Motor neuron (in vitro differentiated cells): ENCODE measurements at places on chromosomes 4 and X. TPM values are rescaled to one million over a fixed set of nuclear protein-coding genes. Genes with fewer than 3 reads are reported as not detected.

COX7B2 gene
- not detected in 2 replicates for total RNA-seq

GRCh38 chr4:92305148-92305877 is 1.5 kb downstream of the GRID2 start:
- peak; percentile 94 for ATAC-seq

DNA sequence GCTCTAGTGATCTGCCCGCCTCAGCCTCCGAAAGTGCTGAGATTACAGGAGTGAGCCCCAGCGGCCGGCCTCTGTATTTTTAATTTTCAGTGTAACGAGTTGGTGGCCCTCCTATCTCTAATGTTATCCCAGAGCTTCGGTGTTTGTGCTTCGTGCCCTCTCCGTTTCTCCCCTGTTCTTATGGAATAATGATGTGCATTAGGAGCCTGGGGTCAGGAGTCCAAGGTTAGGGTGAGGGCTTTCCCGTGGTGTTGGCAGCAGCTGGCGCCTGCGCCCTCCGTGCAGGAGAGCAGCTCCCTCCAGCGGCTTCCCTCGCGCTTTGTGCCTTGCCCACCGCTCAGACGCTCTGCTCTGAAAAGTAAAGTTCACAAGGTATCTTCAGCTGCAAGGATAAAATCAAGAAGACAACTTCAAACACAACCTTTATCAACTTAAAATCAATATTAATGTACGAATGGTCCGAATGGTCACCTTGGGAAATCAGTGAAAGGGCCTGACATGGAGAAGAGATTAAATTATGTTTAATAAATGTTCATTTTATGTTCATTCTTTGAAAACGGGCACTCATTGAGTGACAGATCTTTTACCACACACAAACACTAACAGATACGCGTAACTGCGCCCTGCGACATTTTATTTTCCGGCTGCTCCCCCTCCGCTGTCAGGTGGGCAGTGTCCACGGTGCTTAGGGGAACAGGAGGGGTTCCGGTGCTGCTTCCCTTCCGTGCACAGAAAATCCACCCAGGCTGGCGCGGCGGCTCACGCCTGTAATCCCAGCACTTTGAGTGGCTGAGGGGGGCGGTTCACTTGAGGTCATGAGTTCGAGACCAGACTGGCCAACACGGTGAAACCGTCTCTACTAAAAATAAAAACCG is 62.4 kb downstream of the TRAPPC11 start:
- ATAC-seq, result no peak

DNA sequence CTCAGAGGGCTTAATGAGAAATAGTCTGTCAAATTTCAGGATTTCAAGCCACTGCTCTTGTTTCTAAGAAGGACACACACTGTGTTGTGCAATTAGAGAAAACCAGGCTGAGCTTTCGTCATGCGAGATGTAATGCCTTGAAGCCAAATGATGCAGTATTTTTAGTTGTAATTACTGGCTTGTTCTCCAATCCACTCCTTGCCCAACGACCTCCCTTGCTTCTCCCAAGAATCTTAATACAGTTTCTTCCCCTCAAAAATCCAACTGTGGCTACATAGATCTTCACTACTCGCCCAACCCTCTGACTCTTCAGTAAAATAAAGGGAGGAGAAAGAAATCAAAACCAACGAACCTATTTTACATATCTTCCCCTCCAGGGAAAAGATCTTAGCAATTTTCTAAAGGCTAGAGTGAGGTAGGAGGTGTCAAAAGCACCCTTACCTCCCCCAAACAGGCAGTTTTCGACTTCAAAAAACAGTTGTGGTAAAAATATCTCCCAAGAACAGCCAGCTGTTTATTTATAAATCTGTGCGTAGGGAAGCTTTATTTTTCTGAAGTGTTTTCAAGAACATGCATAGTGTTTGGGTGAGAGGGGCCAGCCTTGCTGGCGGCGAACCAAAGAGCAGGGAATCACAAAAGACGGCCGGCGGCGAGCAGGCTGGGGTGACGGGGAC is 68.7 kb downstream of the MGST2 start:
- ATAC-seq, result no peak

GRCh38 chrX:16312761-16313623 is 145.7 kb downstream of the MAGEB17 start:
- no peak for ATAC-seq

- ATAC-seq, result peak; percentile 69
Measured at GRCh38 chr4:120526033-120526432, 396.5 kb downstream of the PRDM5 start.

- no peak for ATAC-seq
Measured at GRCh38 chr4:166493924-166494345, 620.9 kb downstream of the TLL1 start.

ATG4A gene
- total RNA-seq, result 11.4 and 13.1 TPM in 2 replicates

DNA sequence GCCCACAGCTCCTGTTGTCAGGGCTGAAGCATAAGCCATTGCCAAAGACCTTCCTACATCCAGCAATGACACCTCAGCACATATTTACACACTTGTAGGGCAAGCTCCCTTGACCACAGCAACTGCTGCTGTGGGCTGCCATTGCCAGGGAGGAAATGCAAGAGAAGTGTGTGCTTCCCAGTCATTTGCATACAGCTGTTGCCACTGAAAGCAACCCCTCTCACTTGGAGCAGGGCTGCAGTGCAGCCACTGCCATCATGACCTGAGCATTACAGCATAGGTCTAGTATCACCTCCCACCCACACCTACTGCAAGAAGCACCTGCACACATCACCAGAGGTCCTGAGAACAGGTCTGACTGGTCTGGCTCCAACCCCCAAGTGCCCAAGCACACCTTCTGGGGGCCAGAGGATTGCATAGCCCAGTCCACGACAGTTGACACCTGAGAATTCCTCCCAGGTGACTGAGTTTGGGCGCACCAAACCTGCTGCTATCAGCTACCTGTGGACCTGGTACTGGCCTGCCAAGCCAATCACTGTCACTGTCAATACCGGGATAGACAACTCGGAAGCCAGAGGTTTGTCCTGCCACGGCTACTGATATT is 636.5 kb upstream of the SLIT2 start:
- ATAC-seq, result no peak

- ATAC-seq, result no peak
Measured at GRCh38 chr4:36256398-36256891, 12.1 kb upstream of the ARAP2 start.

DNA sequence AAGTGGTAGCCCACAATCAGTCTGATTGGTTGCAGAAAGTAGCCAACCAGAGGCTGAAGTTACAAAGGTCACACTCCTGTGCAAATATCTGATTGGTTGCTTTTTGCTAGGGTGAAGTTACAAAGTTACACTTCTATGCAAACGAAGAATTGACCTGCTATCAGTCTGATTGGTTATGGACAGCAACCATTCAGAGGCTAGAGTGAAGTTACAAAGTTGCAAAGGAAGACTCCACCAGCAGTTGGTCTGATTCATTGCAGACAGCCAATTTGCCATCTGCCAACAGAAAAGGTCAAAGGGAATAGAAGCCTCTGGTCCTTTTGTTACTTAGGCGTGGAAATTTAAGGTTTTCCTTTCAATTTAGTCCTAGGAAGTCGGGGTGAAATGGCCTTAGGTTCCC is 377.7 kb downstream of the PRDM5 start:
- ATAC-seq, result no peak

GRCh38 chrX:118751950-118752783 is 24.8 kb downstream of the IL13RA1 start:
- ATAC-seq, result no peak

DNA sequence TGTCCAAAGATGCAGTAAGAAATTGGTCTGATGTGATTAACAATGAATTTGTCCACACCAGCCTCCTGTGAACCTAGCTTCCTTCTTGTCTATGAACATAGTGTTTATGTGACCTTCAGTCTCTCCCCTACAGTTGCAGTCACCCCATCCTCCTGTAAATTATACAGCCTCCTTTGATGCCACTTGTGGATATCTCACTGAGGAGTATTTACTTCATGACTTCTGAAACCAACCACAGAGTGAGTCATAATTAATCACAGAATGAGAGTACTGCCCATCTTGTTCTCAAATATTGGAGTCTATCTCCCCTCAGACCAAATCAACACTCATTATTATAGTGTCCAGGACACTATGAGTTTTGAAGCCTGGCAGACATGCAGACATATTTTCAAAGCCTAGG is 27.3 kb upstream of the XAGE2 start:
- no peak for ATAC-seq

DNA sequence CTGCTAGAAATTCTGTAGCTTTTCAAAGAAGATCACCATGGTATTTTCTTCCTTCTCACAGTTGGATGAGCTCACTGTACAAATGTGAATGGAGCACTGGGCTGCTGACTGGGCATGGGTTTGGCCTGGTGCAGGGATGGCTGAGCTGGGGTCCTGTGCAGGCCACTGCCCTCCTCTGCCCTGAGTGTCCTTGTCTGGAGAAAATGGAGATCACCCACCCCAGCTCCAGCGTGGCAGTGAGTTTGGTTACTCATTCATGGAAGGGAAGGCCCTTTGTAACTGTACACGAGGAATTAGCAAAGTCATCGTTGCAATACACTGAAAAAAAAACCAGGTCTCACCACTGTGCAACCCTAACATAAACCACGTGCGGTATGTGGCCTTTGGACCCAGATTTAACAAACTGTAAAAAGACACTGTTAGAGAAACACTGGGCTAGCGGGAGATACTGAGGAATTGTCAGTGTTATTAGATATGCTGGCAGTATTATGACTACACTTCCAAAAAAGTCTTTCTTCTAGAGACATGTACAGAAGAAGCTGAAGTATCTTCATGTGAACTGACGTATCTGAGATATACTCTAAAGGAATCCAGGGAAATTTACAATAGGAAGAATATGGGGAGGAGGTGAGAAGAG is 16.1 kb upstream of the TBC1D14 start:
- peak; percentile 46 for ATAC-seq

- ATAC-seq, result no peak
Measured at GRCh38 chr4:37440501-37440900, 196.0 kb downstream of the NWD2 start.

- no peak for ATAC-seq
Measured at GRCh38 chr4:38650133-38650532, 13.9 kb upstream of the KLF3 start.

- ATAC-seq, result no peak
Measured at GRCh38 chrX:135315864-135316263, 6.6 kb downstream of the ETDC start.

DNA sequence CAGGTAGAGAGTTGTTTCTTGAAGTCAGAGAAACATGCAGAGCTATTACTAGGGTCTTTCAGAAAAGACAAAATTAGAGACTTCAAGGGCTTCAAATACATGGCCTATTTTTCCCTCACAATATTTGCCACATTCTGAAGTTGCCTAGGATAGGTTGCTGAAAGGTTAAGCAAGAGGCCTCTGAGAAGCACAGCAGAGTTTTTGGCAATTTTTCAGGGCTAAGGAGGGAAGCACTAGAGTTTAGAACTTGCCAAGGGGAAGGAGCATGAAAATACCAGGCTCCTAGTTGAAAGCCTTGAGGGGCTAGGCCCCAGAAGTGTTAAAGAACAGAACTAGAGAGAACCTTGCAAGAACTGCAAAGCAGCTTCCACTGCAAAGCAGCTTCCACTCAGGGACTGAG is 86.4 kb downstream of the ANAPC10 start:
- ATAC-seq, result no peak

MAOB gene
- total RNA-seq, result 0.36 and 0.37 TPM in 2 replicates

SPON2 gene
- 4.9 and 5.7 TPM in 2 replicates for total RNA-seq

DNA sequence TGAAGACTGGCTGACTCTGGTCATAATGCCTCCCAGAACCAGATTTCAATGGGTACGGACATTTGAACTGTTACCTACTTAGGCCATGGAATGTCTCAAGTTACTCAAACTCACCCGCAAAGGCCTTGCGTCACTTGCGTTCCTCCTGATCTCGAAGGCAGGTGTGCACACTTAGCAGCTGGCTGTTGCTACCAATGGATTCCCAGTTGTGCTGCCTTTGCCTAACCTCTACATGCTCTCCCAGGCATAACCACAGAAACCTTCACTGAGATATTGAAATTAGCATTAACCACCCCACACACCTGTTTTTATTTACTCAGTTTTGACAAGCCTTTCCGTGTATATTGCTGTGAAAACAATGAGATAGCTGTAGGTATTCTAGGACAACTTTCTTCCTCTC is 2.8 kb downstream of the ERVMER34-1 start:
- ATAC-seq, result no peak

DNA sequence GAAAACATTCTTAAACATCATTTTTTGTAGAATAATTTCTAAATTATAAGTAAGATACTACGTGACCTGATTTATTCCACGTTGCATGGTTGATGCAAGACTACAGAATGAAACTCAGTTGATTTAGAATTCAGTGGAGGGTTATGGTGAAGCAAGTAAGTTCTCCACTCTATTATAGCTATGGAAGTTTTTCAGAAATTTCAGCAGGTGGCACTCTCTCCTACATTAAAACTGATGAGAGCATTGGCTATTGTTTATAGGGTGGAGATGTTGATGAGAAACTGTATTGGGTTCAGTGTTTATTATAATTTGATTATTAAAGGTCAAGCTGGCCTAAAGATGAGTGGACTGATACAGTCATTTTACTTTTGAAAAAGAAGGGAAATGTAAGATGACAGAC is 88.0 kb downstream of the FNIP2 start:
- ATAC-seq, result peak; percentile 67

DNA sequence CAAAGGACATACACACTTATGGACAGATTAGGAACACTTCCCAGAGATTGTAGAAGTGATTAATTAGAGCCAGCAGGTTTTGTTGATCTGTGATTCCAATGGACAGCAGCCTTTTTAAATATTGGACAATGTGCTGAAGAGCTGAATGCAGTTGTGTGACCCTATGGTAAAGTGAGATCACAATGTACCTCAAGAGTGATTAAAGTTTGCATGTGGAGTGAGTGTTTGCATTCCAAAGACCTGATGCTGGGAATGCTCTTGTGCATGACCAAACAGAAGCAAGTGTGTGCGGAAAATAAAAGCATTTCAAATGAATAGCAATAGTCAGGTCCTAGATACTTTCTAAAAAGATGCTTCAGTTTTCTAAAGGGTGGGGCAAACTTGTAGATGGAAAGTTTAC is 154.1 kb downstream of the BANK1 start:
- peak; percentile 48 for ATAC-seq

DNA sequence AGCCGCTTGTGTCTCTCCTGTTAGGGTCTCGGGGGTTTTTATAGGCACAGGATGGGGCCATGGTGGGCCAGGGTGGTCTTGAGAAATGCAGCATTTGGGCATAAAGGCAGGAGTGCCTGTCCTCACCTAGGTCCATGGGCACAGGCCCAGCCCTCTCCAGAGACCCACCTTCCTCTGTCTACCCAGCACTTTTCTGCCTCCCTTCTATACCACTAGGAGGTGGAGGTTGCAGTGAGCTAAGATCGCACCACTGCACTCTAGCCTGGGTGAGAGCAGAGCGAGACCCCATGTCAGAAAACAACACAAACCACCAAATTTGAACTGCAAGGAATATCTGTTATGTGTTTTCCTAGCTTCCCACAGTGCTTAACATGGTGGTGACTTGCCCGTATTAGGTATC is 38.0 kb downstream of the MOB1B start:
- no peak for ATAC-seq

DNA sequence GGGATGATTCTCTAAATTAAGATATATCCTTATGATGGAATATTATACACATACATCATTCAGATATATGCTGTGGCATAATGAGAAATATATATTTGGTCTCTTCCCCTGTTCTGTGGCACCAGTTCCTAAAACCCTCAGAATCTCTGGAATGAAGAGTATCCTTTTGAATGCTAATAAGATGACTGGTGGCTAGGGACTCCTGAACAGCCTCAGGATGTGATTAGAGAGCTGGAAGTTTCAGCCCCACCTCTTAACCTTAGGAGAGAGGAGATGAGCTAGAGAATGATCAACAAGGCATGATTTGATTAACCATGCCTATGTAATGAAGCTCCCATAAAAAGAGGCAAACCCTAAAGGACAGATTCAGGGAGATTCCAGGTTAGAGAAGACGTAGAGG is 632.0 kb downstream of the IQCM start:
- ATAC-seq, result no peak
